ENCODE measurements at places on chromosomes 16 and 17.

- DNase-seq = no peak
Observed at GRCh38 chr17:38742411-38743308, 5.5 kb downstream of the PCGF2 start.

- DNase-seq = no peak
Observed at GRCh38 chr16:28880589-28880915, 2.3 kb downstream of the ATP2A1 start.

GRCh38 chr16:17302214-17302613 lies 168.5 kb downstream of the XYLT1 start:
- DNase-seq = no peak

- DNase-seq = no peak
Observed at GRCh38 chr16:23500212-23500861, 10.0 kb downstream of the GGA2 start.

- DNase-seq = peak; percentile 92
Observed at GRCh38 chr17:48026502-48027321, 10.9 kb downstream of the COPZ2 start.

DNA sequence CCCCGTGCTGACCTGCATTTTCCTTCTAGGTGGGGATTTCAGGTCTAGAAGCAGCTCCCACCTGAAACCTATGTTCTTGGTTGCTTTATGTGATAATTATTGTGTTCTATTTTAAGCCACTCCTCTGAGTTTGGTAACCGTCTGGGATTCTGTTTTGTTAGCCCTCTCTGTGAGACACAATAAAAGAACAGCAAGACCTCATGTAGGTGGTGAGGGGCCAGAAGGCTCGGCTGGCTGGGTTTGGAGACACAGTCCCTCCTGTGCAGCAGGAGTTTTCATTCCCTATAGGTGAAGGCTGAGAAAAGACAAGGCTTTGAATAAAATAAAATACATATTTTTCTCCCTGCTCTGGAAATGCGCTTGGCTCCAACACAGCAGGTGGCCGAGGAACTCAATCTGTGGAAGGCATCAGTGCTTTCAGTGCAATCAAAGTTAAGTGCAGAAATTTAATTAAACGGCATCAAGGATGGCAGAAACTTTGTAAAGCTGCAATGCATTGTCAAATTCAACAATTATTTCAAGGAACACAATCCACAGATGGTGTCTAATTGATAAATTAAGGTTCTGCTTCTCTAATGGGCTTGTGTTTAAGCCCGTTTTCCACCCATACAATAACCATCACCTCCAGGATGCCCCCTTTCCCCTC lies 107.8 kb downstream of the MSI2 start:
- no peak for DNase-seq

DNA sequence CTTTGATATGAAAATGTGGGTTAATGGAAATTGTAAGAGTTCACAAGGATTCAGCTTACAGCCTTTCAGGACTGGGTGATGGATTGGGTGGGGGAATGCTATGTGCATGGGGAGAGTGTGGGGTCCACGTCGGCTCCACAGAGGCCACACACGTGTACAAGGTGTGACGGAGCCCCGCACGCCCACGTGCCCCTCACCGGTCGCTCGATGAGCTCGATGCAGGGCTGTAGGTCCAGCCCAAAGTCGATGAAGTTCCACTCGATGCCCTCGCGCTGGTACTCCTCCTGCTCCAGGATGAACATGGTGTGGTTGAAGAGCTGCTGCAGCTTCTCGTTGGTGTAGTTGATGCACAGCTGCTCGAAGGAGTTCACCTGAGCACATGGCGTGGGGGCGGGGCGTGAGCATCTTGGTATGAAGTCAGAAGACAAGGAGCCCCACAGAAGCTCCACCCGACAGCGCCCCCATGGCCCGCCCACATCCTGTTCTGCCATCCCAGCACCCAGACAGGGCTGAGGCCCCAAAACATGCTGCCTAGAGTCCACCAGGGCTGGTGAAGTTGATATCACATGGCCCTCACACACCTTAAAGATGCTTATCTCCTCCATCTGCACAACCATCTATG lies 99.1 kb downstream of the MYH11 start:
- DNase-seq = no peak

DNA sequence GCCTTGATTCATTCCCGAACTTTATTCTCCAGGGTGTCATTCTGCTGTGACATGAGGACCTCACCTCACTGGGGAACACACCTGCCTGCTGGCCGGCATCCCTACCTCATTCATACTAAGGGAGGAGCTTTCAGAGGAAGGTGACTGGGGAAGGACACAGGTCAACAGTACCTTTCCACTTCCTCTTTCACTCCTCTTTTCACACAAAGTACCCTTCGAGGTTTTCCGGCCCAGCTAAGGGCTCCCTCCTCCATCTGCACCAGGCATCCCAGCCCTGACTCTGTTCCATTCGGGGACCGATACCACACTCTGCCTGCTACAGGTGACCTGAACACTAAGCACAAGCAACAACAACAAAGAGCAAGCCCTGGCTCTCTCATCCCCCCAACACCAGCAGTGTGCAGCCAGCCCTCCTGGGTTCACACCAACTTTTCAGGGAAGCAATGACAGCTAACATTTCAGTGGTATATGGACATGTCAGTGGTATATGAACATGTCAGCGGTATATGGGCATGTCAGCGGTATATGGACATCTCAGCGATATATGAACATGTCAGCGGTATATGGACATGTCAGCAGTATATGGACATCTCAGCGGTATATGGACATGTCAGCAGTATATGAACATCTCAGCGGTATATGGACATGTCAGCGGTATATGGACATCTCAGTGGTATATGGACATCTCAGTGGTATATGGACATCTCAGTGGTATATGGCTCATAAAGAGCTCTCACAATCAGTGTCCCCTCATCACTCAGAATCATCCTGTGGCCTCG lies 16.0 kb downstream of the TRIM25 start:
- DNase-seq = no peak

GRCh38 chr17:79988185-79988971 lies 47.3 kb downstream of the TBC1D16 start:
- DNase-seq = no peak

GRCh38 chr17:77498791-77499698 lies 358.3 kb downstream of the SEC14L1 start:
- DNase-seq = no peak

- DNase-seq = no peak
Observed at GRCh38 chr16:1434644-1435592, 4.0 kb downstream of the PERCC1 start.
